Substantia nigra (tissue), 51 donors: ENCODE measurements at places on chromosomes 3 and 15.
A peak's percentile ranks its signal among the peaks of the same experiment; 100 is the strongest.

DNA sequence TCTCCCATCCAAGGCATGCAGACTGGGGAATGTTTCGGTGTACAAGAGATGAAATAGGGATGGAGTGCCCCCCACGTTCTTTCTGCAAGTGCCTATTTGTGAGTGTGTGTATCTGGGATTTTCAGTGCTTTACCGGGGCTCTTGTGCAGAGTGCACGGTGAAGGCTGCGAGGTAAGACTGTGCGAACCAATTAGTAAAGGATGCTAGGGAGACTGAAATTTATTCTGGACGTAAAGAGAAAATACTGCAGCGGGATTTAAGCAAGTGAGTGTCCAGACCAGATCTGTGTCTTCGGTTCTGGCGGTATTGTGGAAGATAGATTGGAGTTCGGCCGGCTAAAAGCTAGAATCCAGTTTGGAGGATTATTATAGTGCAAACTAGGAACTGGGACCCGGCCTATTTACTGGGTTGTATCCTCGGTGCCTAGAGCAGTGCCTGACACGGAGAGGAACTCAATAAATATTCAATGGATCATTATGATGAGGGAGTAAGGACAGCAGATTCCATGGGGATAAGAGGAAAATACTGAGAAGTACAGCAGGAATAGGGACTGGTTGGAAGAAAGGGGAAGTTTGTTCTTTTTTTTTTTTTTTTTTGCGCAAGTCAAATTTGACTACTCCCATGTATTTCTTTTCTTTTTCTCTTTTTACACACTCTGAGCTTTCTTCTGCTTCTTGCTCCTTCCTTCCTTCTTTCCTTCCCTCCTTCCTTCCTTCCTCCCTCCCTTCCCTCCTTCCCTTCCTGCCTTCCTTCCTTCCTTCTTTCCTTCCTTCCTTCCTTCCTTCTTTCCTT, 580 bp upstream of the MAGEF1 start:
- no peak for DNase-seq

DNA sequence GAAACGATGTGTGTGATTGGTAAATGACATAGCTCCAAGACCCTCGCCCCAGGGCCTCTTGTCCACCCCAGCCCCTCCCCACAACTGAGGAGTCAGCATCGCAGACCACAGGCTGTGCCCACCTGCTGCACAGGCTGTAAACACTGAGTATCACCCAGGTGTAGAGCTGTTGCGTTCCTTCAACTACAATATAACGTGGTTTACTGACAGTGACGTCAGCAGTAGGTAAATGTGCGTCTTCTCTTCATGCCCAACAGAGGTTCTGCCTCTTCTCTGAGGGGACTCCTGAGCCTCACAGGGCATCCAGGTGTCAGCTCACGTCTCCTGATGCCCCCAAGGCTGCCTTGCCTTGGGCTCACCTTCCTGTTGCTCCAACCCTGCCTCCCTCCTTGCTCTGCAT, 395.1 kb downstream of the CACNA2D3 start:
- no peak for DNase-seq

DNA sequence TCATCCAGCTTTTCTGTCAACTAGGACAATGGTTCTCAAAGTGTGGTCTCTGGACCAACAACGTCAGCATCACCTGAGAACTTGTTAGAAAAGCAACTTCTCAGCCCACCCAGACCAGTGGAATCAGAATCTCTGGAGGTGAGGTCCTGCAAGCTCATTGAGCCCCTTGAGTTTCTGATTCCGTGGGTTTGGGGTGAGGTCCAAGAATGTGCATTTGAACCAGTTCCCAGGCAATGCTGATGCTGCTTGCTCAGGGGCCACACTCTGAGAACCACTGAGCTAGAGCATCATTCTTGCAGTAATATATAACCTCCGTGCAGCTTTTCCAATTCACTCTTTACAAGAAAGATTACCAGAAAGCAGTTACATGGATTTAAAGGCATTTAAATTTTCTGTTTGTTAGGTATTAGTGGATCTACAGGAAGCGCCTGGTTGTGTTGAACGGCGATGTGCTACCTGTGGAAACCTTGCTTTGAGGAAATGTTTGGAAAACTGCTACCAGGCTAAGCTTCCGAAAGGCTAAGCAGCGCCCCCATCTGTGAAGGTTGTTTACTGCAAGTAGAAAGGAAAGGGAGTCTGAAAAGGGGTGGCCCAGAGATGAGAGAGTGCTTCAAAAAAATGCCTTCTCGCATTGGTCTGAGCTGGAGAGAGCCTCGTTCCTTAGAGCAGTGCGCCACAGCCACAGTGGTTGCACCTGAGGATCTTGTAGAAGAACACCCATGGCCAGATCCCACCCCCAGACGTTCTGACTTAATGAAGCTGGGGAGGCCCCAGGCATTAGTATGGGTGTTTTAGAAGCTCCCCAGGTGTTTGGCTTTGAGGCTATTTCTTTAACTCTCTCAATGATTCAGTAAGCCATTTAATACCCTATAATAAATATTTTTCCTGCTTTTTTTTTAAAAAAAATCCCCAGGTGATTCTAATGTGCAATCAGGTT, 50.0 kb downstream of the RLBP1 start:
- peak; percentile 24 for DNase-seq

- no peak for DNase-seq
These were observed 49.0 kb downstream of the MSL2 start for GRCh38 chr3:136146981-136147729.

- no peak for DNase-seq
These were observed 3.5 kb downstream of the MYD88 start for GRCh38 chr3:38141952-38142273.

DNA sequence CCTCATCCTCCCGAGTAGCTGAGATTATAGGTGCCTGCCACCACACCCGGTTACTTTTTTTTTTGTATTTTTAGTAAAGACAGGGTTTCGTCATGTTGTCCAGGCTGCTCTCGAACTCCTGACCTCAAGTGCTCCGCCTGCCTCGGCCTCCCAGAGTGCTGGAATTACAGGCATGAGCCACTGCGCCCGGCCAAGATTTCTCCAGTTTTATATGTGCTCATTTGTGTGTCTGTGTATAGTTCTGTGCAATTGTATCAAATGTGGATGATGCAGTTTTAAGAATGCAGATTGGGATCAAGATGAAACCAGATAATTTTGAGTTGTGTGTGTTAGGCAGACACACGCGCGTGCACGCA, 68.3 kb downstream of the SLCO3A1 start:
- DNase-seq, result no peak

DNA sequence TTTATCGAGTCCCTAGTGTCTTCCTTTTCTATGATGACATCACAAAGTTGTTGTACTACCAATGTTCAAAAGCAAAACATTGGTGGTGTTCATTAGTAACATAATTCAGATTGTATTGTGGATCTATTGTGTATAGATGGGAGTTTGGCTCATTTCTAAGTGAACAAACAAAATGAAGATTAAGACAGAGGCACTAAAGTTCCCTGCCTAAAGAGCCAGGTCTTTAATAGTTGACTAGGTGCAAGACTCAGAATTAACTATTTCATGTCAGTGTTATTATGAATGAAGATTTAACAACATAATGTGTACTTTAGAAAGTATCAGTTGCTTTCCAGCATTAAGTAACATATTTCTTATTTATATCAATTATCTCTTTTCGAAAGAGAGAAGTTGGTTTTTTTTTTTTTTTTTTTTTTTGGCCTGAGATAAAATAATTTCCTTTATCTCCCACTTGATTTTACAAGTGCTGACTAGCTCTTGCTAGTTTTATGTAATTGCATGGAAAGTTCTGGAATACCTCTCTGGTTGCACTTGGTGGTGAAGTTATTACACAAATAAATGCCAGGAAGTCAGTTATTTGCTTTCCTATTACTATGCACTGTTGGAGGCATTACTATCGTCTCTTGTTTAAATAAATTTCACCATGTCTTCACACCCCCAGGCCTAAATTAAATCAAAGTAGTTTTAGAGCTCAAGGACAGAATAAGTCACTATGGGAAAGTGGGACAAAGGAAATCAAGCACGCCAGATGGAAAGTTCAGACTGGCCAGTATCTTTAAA, 48.7 kb downstream of the NAALADL2 start:
- DNase-seq, result no peak
